ENCODE measurements at places on chromosomes 11 and 22.

DNA sequence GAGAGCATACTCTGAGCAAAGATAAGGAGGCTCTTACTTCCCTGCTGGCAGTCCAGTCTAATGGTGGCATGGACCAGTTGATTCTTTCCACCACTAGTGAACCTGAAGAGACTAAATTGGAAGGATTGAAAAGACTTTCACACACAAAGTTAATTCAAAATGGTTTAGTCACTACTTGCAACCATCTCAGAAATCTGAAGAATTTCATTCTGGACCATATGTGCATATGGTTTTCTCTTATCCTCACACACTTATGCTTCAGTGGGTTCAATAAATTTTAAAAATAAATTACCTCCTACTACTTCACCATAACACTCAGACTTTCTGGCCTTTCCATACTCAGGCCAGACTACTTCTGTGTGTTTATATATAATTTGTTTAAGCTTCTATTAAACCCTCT is 44.7 kb downstream of the CADM1 start:
- DNase-seq = peak; percentile 15

DNA sequence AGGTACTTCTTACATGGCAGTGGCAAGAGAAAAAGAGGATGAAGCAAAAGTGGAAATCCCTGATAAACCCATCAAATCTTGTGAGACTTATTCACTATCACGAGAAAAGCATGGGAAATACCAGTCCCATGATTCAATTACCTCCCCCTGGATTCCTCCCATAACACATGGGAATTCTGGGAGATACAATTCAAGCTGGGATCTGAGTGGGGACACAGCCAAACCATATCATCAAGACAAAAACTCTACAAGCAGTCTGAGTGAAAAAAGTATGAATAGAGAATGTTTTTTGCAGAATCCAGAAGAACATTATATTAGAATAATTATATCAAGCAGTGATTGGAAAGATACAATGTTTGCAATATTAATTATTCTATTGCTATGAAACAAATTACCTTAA is 893.7 kb downstream of the FAM181B start:
- no peak for DNase-seq

DNA sequence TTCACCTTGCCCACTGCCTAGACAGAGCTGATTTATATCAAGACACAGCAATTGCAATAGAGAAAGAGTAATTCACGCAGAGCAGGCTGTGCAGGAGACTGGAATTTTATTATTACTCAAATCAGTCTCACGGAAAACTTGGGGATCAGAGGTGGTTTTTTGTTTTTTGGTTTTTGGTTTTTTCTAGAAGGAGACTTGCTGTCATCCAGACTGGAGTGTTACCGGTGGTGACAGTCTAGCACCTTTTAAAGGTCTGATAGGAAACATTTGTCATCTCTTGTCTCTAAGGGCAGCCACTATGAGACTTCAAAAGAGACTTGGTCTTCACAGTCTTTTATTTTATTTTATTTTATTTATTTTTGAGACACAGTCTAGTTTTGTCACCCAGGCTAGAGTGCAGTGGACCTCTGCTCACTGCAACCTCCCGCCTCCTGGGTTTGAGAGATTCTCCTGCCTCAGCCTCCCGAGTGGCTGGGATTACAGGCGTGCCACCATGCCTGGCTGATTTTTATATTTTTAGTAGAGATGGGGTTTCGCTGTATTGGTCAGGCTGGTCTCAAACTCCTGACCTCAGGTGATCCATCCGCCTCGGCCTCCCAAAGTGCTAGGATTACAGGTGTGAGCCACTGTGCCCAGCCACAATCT is 19.1 kb downstream of the APOBEC3H start:
- no peak for DNase-seq

DNA sequence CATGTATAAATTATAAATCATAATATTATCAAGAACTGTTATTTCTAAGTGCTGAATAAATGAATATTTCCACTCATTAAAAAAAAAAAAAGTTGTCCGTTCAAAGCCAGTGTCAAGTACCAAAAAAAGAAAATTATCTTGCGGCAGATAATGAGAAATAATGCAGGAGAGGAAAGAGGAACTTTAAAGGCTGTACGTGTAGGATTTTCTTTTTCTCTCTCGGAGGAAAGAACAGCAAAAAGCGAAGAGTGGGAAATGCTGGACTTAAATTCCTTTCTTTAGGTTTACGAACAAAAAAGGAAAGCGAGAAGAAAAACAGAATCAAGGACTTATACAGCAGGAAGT is 999 bp upstream of the CCDC83 start:
- no peak for DNase-seq

- DNase-seq = no peak
Measured at GRCh38 chr11:45921561-45922424, 663 bp upstream of the LARGE2 start.

GRCh38 chr11:95486979-95487378 is 256.0 kb upstream of the SESN3 start:
- no peak for DNase-seq

DNA sequence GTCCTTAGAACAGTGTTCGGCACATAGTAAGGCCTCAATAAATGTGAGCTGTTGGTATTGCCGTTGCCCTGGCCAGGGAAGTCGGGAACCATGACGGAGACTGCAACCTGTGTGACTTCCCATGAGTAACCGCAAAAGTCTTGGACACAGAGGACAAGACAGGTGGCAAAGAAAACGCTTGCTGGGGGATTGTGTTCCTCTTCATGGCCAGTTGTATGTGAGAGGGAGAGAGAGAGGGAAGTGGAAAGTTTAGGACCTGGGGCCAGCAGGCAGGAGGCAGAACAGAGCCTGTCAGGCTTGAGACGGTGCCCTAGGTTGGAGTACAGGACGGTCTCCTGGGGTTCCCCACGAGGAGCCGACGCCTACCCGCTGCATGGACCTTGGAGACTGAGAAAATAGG is 90.2 kb downstream of the CEP164 start:
- DNase-seq = no peak

DNA sequence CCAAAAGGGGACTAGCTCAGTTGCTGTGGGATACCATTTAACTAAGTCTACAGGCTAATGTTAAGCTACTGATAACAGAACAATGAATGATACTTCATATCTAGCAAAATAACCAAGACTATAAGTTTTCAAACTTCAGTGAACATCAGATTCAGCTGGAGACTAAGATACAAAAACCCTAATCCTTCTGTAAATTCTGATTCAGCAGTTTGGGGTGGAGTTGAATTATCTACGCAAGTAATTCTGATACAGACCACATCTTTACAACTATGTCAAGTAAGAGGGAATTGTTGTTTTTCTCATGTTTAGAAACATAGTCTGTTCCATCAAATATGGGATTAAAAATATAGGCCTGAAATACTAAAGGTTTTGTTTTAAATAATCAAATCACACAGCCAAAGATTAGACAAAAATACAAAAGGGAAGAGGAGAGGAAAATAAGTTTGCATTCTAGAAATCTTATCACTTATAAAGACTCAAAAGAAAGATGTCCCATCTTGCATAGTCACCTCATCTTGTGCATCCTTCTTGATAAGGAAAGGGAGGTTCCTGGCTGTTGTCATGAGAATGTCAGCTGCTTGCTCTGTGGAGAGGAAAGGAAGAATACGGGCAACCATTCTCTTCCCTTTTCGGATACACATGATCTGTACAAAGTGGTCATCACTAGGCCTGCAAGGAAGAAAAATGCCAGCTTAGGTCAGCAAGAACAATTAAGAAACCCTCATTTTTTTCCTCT is 21.4 kb downstream of the PATL1 start:
- DNase-seq = no peak

GRCh38 chr22:27443306-27443705 is 358.2 kb downstream of the MN1 start:
- no peak for DNase-seq

DNA sequence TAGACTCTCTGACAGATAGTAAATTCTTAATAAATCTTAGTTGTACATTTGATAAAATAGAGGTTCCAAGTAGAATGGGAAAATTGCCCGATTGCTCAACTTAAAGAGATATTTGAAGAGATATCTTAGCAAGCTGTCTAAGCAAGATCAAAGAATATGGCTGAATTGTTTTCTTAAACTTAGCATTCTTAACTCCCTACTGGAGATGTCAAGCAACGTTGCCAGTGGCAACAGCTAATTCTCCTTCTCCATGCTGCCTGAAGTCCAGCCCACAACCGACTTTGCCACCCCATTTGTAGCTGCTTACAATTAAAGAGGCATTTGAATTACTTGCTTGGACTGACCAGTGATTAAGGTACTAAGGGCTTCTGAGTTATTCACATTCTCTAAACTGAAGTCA is 94.4 kb downstream of the FAM181B start:
- no peak for DNase-seq

GRCh38 chr22:36258701-36259614 is 6.0 kb downstream of the APOL1 start:
- DNase-seq = peak; percentile 71

DNA sequence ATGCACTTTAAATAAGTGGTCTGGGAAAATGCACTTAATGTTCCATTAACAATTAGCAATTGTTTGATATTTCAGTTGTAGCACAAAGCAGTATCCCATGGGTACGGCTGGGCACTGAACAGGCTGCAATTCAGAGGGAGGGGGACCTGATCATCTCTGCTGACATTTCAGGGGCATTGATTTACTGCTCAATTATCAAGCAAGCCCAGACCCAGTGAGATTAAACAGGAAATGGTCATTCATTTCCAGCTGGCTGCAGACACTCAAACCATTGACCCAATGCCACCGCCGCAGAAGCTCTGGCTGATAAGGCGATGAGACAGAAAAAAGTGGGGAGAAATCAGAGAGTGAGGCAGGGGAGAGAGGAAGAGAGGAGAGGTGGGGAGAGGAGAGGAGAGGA is 1.2 kb downstream of the GPR83 start:
- no peak for DNase-seq

- no peak for DNase-seq
Measured at GRCh38 chr22:39900306-39901227, at the start of gene GRAP2. TSS of gene GRAP2 (plus strand) at chr22:39901084. CDS start at chr22:39947107, 46,023 bp downstream.

DNA sequence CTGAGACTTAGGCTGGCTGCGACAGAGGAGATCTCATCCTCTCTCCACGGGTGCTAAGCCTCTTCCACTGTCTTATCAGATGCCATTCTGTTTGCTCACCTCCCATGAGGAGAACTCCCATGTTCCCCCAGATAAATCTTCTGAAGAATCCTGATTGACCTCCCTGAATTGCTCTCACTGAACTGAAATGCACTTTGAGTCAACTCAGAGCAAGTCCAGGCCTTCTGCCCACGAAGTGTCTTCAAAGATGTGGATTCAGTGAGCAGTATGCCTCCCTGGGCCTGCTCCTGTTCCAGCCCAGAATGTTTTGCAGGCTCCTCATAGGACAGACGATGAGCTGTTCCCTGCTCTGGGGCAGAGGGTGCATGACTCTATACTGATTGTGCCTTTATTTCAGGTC is 17.4 kb downstream of the TUB start:
- DNase-seq = peak; percentile 48

- DNase-seq = peak; percentile 98
Measured at GRCh38 chr11:129846508-129847335, 31.1 kb downstream of the TMEM45B start.

DNA sequence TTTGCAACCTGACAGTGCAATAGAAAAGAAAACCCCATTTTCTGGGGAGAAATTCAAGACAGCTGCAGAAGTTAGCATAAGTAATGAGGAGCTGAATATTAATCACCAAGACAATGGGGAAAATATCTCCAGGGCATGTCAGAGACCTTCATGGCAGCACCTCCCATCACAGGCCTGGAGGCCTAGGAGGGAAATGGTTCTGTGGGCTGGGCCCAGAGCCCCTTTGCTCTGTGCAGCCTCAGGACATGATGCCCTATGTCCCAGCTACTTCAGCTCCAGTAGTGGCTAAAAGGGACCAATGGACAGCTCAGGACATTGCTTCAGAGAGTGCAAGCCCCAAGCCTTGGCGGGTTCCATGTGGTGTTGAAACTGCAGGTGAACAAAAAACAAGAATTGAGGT is 14.6 kb upstream of the DKK3 start:
- DNase-seq = no peak

DNA sequence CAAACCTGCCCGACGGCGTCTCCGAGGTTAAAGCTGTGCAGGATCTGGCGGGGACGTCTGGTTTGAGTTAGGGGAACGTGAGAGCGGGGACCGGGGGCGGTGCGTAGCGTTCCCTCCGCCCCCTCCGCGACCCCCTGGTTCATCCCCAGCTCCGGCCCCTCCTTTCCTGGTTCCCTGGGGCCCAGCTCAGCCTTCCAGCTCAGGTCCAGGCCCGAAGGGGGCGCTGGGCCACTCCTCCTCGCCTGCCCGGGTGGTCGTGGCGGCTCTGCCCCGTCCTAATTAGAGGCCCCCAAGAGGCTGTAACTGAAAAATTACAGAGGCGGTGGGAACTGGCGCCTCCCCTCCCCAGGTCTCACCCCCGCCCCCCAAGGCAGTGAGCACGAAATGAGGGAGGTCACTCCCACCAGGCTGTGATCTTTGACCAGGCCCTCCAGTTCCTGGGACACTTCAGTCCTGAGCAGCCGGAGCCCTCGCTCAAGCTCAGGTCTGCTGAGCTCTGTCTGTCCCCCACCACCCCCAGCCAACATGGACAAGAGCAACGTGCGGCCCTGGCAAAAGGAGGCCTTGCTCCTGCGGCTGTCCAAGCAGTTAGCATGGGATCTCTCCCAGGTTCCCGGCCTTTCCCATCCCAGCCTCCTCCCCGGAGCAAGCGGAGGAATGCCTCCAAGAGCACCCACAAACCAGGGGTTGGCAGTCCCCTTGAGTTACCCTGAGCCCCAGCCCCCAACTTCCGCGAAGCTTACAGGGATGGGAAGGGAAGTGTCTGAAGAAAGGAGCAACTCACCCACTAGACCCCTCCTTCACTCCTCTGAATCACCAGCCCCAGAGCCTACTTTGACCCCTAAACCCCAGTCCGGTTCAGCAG is 3.3 kb downstream of the CD248 start:
- DNase-seq = peak; percentile 42

GRCh38 chr11:2740275-2740940 is 40.6 kb upstream of the KCNQ1OT1 start:
- no peak for DNase-seq

DNA sequence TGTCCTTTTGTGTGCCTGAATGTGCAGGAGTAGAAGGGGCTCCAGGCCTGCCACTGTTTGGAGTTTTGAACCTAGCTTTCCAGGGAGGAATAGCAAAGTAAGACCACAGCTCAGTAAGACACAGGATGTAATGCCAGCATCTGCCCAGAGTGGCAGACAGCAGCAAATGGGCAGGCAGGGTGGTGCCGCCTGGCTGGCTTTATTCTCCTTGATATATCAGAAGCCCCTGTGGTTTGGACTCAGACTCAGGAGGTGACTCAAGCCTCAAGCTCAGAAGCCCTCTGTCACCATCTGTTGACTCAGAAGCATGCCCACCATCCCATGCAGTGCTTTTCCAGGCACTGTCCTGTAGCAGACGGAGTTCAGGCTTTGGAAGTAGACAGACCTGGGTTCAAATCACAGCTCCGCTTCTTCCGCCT is 72.7 kb upstream of the TTC12 start:
- peak; percentile 24 for DNase-seq

- DNase-seq = peak; percentile 93
Measured at GRCh38 chr22:44684506-44685383, 17.3 kb upstream of the PRR5 start.

Data from iris pigment epithelial cell (primary cell).